ENCODE measurements at places on chromosomes 1 and 21. TPM values are rescaled to one million over a fixed set of nuclear protein-coding genes. Genes with fewer than 3 reads are reported as not detected.

DNA sequence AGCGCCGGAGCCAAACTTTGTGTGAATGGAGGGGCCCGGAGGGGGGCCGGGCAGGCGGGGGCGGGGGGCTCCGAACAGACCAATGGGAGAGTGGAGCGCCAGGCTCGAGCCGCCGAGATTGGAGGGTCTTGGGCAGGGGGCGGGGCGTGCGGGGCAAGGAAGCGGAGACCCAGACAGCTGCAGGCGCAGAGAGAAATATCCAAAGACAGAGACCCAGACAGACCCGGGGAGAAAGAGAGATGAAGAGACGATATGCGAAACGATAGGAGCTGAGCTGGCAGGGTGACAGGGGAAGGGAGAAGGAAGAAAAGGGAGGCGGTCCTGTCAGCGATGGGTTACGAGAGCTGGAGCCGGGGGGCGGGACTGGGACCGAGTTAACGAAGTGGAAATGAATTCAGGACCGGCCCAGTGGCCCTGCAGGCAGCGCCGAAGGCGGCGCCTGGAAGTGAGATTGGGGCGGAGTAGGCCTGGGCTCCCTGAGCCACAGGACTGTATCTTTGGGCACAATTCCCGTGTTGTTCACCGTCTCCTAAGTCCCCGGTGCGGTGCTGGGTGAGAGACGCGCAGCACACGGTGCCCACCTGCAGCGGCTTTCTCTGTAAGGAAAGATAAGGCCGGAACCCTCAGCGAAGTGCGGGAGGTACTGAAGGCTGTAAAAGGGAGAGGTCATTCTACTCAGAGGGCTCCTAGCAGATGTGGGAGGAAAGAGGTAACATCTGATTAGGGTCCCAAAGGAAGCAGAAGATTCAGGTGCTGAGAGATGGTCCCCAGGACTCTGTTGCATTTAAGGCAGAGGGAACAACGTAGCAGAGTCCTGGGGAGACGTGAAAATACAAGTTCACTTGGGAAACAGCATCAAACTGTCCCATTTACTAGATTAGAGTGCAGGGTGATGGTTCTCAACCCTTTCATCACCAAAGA lies 543 bp upstream of the KCNJ10 start:
- peak; percentile 31 for DNase-seq

- DNase-seq, result no peak
These were observed 127.6 kb upstream of the DAB1 start for GRCh38 chr1:57551476-57551875.

CSF1 gene
- 92.8 TPM for total RNA-seq

EIF4G3 gene
- total RNA-seq, result 32.2 TPM

GRCh38 chr1:49293016-49293415 lies 516.3 kb upstream of the BEND5 start:
- DNase-seq, result no peak

SPRR2F gene
- not detected for total RNA-seq

SPATA1 gene
- total RNA-seq, result not detected

DNA sequence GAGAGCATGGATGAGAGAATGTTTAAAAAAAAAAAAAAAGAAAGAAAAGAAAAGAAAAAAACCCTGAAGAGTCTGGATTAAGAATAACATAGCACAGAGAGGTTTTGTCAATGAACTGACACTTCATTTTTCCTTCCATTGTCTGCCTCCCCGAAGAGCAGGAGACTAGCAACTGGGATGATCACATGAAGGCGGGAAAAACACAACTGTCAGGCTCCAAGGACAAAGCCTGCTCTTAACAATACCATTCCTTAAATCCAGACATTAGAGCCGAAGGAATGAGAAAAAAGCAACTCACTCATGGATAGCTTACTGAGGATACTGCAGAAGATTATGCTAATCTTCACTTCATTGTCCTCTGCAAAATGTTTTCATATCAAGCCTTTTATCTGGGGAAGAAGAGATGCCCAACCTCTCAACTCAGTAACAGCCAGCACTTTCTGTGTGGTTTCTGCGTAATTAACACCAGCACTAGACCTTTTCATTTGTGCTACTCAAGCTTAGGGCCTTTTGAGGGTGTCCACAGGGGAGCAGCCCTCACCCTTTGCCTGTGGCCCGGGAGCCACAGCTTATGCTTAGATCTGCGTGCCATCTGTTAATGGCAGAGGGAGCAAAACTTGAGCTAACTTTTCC lies 182.3 kb downstream of the BARHL2 start:
- DNase-seq, result no peak

GRCh38 chr1:214027498-214027897 lies 39.7 kb downstream of the PROX1 start:
- DNase-seq, result no peak

- DNase-seq, result no peak
These were observed 14.0 kb downstream of the ZNF644 start for GRCh38 chr1:91007827-91008226.

MCOLN2 gene
- 9.6 TPM for total RNA-seq

GRCh38 chr1:168617974-168618750 lies 41.8 kb downstream of the XCL1 start:
- DNase-seq, result no peak

ADAMTS4 gene
- 0.39 TPM for total RNA-seq

LCE1E gene
- total RNA-seq, result not detected

DNA sequence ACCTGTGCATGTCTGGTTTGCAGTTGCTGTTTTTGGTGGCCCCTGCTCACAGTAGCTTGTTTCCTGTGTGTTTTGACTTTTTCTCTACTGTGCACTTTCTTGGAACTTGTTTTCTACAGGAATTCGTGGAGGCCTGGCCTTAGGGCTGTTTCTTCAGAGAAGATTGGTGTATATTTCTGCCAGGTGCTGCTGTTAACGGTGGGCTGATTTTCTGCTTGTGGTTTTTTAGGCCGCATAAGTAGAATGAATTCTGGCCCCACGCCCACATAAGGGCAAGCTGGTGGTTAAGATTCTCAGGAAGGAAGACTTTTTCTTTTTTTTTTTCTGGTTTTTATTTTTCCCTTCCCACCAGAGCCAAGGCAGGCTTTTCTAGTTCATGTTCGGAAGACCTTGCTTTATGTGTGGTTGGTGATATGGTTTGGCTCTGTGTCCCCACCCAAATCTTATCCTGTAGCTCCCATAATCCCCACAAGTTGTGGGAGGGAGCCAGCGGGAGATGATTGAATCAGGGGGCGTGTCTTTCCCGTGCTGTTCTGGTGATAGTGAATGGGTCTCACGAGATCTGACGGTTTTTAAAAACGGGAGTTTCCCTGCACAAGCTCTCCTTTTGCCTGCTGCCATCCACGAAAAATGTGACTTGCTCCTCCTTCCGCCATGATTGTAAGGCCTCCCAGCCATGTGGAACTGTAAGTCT lies 71.5 kb upstream of the DISP3 start:
- DNase-seq, result no peak

TMEM200B gene
- 3.5 TPM for total RNA-seq

- DNase-seq, result no peak
These were observed 162.2 kb downstream of the PLXNA2 start for GRCh38 chr1:208081972-208082371.

DNA sequence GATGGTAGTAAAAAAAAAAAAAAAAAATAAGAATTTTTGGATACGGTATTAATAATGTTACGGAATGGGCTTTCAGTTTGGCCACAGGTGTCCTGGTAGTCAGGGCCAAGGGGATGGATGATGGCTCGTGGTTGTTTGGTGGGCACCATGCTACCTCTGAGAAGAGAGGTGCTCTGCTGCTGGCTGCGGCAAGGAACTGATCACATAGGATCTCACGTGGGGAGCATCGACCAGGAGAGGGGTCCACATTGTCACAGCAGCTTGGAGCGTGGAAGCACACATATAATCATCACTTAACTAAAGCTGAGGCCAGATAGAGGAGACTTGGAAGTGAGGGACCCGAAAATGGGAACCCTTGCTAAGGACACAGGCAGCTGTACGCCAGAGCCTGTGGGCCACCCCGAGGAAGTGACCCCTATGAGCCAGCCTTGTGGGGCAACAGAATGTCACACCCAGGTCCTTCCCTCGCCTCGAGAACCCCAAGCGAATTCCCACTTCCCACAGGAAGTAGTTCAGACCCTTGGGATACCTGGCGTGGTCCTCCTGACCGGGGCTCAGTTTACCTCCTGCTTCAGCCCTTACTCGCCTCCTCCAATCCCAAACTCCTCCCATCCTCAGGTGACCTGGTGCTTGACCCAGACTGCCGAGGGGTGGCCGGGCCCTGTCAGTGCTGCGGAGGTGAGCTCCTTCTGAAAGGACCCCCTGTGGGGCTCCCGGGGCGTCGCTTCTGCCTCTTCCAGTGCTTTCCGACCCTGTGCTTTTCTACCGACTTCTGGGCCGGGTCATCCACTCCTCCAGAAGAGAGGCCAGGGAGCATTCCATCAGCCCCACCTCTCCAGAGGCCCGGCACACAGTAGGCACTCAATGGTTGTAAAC lies 222.0 kb downstream of the CAMTA1 start:
- DNase-seq, result no peak

MYBPH gene
- not detected for total RNA-seq

DNA sequence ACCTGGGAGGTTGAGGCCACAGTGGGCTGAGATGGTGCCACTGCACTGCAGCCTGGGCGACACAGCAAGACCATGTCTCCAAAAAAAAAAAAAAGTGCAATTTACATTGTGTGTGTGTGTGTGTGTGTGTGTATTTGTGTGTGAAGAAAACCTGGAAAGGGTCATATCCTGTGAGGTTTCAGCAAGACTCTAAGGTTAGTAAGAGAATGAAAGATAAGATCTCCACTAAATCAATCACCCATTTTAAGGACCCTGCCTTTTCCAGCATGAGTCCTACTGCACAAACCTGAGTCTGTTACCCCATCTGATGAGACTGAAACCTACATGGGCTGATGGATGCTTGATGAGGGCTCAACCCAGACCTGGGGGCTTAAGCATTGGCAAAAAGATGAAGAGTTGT lies 4.9 kb upstream of the C1orf74 start:
- no peak for DNase-seq

DNA sequence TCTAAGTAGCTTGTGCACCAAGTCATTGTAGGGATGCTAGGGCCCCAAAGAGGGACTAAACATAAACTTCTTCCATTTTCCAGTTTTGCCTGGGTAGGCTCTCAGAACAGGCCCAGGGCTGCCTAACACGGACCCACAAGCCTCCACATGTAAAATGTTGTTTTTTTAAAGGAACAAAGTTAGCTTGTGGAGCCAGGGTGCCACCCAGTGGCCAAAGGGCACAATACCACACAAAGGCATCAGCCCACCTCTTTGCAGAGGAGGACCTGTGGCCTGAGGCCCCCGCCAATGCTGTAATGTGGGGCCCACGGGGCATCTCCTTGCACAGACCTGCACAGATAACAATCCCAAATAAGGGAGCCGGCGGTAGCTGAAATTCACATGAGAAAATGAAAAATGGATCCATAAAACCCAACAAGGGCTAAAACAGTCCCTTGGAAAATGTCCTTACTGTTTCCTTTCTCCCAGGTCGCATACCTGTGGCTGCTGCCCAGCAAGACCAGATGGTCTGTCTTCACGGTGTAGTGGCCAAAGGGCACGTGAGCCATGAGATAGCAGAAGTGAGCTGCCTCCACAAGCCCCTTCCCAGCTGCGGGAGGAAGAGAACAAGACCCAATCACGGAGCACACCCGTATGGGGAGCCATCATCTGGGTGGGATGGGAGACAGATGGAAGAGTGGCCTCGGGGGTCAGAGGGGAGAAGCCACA lies 23.8 kb downstream of the SEC16B start:
- peak; percentile 63 for DNase-seq

GRCh38 chr1:228900886-228901392 lies 165.7 kb downstream of the RHOU start:
- no peak for DNase-seq

DNA sequence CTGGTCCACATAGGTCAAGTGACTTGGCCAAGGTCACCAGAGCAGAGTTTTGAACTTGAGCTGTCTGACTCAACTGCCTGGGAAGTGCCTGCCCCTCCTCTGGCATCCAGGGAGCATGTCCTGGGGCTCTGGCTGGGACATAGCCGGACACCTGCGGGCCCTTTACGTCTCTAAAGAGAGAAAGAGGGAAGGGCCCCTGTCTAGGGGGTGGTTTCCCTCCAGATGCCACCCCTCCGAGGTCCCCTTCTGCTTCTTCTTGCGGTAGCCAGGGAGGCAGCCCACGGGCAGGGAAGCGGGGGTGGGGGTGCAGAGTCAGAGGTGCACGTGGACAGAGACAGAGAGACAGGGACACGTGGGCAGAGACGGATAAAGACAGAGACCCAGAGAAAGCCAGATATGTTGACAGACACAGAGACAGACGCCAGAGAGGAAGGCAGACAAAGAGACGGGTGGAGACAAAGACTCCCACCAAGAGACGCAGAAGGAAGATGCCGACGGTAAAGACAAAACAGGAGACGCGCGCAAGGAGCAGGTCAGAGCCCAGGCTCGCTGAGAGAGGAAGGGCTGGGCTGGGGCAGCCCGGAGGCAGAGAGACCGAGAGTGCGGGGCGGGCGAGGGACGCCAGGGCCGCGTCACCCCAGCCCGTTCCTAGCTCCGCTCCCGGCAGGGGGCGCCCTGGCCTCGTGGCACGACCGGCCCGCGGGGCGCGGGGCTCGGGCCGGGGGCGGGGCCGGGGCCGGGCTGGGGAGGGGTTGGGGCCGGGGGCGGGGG lies 458 bp upstream of the ALPL start:
- peak; percentile 37 for DNase-seq
